Kidney tubule cell (primary cell): ENCODE measurements at places on chromosomes 7 and 10.

DNA sequence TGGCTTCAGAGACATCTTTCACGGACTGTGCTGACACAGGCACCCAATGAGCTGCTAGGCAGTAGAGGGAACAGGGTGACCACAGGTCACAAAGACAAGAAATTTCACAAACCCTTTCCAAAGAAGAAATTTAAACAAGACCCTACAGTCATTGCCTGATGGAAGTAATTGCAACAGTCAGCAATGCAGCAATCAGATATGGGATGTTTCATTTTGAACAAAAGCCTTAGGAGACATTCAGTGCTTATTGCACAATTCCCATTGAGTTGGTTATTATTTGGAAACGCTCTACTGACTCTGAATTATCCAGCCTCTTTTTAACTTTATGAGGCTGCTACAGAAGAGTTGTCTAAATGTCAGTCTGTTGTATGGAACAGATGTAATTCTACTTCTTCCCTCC, 85.5 kb downstream of the ETV1 start:
- peak; percentile 33 for DNase-seq

- DNase-seq: peak; percentile 37
These were observed 844 bp downstream of the NRF1 start for GRCh38 chr7:129612112-129613015.

GRCh38 chr7:134613623-134614347, 32.9 kb upstream of the BPGM start:
- DNase-seq: peak; percentile 94

- no peak for DNase-seq
These were observed 9.9 kb downstream of the MDH2 start for GRCh38 chr7:76057813-76058145.

DNA sequence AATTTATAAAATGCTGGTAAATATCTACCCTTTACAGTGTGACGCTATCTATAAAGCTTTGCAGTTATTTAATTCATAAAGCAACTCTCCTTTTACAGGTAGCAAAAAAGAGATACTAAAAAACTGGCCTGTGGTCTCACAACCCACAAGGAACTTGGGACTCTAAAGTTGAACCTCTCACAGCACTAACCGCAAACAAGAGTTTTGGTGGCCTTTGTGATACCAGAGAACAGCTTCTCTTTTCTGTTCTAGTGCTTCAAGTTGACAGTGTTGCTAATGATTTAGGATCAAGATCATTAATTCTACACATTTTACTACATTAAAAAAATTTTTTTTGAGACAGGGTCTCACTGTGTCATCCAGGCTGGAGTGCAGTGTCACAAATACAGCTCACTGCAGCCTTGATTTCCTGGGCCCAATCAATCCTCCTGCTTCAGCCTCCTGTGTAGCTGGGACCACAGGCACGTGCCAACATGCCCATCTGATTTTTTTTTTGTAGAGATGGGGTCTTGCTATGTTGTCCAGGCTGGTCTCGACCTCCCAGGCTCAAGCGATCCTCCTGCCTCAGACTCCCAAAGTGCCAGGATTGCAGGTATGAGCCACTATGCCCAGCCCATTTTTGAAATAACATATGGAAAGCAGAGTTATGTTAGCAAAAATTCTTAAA, 56.0 kb upstream of the ST8SIA6 start:
- DNase-seq: no peak

DNA sequence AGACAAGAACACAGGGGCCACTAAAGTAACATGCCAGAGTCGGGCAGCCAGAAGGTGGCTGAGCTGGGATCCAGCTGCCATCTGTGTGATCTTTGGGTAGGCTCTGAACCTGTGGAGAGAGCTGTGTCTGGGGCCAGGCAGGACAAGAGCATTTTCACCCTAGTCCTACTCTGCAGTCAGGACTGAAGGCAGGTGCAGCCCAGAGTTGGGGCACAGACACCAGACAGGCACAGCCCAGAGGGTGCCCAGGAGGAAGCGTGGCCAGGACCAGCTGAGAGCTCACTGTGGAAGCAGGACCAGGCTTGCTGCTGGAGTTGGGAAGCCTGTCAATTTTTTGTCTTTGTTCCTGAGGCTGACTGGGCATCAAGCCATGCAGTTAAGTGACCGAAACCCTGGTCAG, 113.6 kb downstream of the ADCY1 start:
- no peak for DNase-seq

- DNase-seq: no peak
These were observed 70.2 kb downstream of the SAMD9 start for GRCh38 chr7:93047514-93048099.

- no peak for DNase-seq
These were observed 512.3 kb upstream of the GALNT17 start for GRCh38 chr7:70619659-70620058.

- no peak for DNase-seq
These were observed 162.8 kb upstream of the ZMIZ1 start for GRCh38 chr10:78905957-78906308.

DNA sequence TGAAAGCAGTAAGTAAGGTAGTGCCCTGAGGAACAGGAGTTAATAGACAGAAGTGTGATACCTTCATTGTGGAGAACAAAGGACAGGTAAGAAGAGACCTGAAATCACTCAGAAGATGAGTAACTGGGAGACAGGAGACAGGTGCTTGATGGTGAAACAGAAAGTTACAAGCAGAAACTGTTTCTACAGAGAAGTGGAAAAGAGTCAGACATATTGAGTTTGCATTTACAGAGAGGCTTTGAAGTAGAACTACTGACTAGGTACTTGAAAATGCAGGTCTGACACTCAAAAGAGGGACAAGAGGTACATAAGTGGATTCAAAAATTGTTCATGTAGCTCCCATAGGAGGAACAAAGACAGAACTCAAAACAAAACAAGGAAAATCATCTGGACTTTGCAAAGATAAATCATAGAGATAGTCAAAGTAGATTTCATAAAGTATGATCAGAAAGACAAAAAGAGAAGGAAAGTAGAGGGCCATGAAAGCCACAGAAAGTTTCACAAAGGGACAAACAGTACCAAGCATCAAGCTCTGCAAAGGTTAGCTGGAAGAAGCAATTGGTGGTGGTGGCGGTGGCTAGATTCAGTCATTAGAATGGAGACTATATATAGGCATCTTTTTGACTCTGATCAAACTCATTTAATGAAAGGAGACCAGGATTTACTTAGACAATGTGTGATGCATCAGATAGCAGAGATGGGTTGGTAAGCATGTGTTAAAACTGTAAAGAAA, 198.4 kb downstream of the PCLO start:
- DNase-seq: no peak

- no peak for DNase-seq
These were observed 212.2 kb downstream of the CUX1 start for GRCh38 chr7:102029616-102030015.

DNA sequence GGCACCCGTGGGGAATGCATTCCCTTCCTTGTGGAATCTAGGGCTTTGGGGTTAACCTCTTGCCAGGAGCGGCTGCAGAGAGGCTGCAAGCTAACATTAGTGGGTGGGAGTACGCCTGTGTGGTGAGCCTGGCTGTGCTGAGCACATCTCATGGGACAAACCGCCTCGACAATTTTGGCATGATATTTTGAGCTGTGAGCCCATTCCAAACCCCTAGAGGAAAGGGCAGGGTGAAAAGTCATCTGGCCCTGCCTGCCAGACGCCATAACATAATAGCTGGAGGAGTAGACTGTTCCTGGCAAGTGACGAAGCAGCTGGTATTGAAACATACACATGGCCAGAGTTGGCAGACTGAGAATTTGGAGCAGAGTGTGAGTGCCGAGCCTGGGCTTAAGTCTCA, 110.0 kb downstream of the TACC2 start:
- no peak for DNase-seq

GRCh38 chr10:79093658-79094411, 25.1 kb downstream of the ZMIZ1 start:
- DNase-seq: no peak

GRCh38 chr10:48501787-48502771, 102.8 kb downstream of the ARHGAP22 start:
- DNase-seq: no peak

DNA sequence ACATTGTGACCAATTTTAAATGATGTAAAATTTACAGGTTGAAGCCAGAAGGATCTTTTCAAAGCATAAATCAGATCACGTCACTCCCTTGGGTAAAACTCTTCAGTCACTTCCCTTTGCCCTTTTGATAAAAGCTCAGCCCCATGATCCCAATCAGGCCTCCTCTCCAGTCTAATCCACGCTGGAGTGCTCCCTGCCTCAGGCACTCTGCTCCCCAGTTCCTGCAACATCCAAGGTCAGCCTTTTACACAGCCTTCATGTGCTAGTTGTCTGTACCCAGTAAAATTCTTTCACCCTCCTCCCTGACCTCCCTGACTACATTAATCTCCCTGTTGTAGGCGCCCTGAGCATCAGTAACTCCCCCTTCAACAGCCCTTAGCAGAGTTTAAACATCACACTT, 14.1 kb downstream of the ELMO1 start:
- no peak for DNase-seq

DNA sequence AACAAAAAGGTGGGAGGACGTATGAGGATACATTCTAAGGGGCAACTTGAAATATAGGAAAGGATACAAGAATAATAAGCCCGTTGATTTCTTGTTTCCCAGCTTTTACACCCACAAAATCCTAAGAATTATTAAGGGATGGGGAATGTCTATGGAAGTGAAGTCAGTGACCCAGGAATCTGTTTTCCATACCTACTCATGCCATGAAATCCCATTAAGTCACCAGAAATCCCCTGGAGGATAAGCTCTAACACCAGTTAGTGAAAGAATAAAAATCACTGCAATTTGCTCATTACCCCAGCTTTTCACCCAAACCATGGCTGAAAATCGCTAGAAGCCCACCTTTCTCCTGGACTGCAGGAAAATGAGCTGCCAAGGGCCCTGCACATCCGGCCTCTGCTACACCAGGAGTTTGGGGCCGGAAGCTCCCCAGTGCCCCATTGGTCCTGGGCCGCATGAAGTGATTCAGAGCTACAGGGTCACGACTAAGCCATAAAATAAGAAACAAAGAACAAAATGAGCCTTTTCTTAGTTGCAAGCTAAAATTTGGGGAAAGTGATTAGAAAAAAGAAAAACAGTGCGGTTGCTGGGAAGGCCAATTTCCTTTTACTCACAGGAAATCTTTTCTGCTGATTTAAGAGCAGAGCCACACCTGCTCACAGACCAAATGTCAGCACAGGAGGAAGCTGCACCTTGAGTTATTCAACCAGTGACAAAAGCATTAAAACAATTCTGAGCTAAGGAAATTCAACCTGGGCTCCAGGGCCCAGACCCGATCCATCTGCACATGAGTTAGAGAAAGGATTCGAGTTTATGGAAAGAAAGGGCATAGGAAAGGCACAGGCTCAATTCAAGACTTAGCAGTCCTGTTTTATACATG, 40.3 kb downstream of the HIPK2 start:
- peak; percentile 58 for DNase-seq

GRCh38 chr10:34702982-34703381, 112.1 kb downstream of the PARD3 start:
- no peak for DNase-seq

DNA sequence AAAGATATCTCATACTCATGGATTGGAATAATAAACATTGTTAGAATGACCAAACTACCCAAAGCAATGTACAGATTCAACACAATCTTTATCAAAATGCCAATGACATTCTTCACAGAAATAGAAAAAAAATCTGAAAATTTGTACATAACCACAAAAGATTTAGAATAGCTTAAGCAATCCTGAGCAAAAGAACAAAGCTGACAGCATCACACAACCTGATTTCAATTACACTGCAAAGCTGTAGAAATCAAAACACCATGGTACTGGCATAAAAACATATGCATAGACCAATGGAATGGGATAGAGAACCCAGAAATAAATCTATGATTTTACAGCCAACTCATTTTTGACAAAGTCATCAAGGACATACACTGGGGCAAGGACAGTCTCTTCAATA, 130.0 kb upstream of the TMEM72 start:
- no peak for DNase-seq

GRCh38 chr7:139886899-139887298, 57.8 kb downstream of the TBXAS1 start:
- DNase-seq: no peak
